ENCODE measurements at places on chromosomes 16 and 17. TPM values are rescaled to one million over a fixed set of nuclear protein-coding genes. Genes with fewer than 3 reads are reported as not detected.

Gene TLCD2
- 2.5 TPM for polyA plus RNA-seq

DNA sequence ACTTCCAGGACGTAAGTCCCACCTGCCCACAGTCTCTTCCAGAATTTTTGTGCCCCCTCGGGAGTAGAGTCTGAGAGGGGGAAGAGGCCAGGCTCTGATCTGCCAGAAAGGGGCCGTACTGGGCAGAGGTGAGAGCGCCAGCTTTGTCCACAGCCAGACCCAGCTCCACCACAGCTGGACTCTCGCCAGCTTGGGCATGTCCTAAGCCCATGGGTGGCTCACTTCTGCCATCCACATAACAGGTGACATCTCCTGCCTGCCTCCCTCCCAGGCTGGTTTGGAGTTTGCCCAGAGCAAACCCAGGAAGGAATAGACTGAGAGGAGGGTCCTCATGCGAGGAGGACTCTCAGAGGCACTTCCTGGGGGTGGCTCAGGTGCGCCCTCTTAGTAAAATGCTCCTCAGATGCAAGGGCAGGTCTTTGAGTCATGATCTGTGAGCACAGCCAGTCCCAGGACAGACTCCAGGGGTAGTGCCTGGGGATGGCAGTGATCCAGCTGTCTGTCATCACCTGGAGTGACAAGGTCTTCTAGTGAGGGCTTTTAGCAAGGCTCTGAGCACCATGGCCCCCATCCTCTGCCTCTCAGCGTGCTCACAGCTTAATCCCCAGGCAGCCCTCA lies 89.2 kb downstream of the AMFR start:
- no peak for DNase-seq

DNA sequence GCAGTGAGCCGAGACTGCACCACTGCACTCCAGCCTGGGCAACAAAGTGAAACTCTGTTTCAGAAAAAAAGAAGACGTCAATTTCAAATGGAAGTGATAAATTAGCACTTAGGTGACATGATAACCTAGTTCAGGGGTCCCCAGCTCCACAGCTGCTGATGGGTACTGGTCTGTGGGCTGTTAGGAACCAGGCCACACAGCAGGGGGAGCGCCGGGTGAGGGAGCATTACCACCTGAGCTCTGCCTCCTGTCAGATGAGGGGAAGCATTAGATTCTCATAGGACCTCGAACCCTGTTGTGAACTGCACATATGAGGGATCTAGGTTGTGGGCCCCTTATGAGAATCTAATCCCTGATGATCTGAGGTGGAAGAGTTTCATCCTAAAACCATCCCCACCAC lies 253.0 kb downstream of the FOXL1 start:
- no peak for DNase-seq

DNA sequence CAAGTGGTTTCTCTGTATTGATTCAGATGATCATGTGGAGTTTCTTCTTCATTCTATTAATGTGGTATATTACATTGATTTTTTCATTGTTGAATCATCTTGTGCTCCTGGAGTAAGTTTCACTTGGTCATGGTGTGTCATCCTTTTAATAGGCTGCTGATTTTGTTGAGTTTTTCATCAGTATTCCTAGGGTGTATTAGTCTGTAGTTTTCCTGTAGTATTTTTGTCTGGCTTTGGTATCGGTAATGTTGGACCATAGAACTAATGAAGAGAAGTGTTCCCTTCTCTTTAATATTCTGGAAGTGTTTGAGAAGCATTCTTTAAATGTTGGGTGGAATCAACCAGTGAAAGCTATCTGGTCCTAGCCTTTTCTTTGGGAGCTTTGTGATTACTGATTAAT lies 99.0 kb downstream of the OMG start:
- DNase-seq, result no peak

DNA sequence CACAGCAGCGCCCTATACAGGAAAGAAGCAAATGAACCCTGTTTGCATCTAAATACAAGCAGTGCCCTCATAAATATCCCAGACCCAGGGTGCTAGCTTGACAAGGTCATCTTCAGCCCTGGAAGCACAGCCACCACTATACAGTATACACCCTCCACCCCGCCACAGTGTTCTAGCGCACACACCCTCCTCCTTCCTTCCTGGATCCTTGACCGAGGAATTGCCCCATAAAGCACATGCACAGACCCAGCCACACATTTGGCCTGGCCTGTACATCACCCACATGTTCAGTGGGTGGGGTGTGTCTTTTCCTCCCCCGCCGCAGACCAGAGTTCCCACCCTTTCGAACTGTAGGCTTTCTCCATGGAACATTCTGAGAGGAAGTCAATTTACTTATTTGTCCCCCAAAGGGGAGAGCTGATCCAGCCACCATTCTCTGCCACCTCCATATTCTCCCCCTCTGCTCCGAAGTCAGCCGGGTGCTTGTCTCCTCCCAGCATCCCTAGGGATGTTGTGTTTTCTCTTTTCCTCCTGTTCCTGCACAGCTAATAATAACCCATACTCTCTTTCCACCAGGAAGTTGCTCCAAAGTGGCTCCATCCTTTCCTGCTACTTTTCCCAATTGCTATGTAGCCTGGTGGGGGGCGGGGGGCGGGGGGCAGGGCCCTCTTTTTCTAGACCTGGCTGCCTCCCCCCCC lies 6.6 kb downstream of the ABI3 start:
- no peak for DNase-seq

Gene CLEC3A
- not detected for polyA plus RNA-seq

GRCh38 chr17:5055543-5055942 lies 20.3 kb upstream of the SLC52A1 start:
- no peak for DNase-seq

GRCh38 chr17:10226930-10227695 lies 28.7 kb upstream of the GAS7 start:
- no peak for DNase-seq

All from BJ (cell line).